NCI-H187 treated with DMSO at 0.1 percent for 48 hours (cell line): ENCODE measurements at places on chromosomes 2 and 18.

- no peak for DNase-seq
These were observed 48.7 kb upstream of the MSH2 start for GRCh38 chr2:47354013-47354847.

DNA sequence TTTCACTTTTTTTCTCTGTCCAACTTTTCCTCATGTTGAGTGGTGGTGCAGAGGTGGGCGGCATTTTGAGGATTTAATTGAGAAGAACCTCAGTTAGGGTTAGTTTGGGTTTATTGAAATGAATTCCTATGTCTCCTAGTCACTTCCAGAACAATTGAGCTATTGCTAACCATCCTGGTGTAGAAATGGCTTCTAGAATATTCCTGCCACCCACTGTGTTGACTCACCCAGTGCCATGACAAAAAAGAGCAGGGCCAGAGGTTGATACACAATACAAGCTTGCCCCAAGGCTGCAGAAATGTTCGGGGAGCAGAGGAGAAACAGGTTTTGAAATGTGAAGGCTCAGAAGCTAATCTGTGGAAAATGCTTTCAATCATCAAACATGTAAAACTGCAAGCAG lies 167.1 kb upstream of the TRIB2 start:
- DNase-seq = no peak

- DNase-seq = no peak
These were observed 4.1 kb downstream of the CYTIP start for GRCh38 chr2:157439824-157440186.

DNA sequence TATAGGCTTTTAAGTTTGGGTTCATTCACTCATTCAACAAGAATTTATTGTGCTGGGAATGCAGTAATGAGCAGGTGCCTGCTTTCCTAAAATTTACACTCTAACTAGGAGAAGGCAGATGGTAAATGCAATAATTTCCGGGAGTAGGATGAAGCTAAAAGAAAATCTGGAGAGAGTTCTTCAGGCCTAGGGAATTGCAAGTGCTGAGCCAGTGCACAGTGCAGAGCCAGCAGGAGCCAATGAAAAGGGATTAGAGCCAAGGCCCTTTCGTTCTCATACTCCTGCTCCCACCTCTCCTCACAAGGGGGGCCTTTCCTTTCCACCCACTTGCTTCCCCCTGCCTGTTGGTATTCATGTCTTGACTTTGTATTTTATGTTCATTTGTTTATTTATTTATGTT lies 55.1 kb downstream of the CFAP221 start:
- DNase-seq = no peak

DNA sequence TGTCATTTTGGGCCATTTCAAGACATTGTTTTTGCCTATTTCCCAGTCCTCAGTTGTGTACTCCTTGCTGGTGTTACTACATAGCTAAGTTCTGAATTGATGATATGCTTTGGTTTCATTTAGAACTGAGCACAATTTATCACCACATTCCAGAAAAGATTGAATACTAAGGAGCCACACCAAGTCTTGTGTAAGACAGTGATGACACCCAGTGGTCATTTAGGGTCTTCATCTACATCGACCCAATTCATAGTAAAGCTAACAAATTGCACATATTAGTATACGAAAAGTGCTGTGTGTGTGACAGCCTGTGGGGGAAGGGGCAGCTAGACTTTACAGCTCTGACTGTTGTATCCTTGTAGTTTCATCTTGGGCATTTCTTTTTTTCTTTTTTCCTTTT lies 10.9 kb upstream of the DLX2 start:
- no peak for DNase-seq

- DNase-seq = no peak
These were observed 36.9 kb upstream of the FAM98A start for GRCh38 chr2:33636001-33636400.

DNA sequence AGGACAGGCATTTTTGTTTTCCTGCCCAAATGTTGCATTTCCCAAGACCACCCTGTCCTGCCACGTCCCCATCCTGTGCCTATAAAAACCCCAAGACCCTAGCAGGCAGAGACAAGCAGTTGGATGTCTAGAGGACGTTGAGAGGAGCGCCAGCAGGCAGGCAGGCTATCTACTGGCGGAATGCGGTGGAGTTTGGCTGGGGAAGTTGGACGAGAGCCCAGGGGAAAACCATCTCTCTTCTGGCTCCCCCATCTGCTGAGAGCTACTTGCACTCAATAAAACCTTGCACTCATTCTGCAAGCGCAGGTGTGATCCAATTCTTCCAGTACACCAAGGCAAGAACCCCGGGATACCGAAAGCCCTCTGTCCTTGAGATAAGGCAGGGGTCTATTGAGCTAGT lies 72.5 kb downstream of the ARL6IP6 start:
- DNase-seq = no peak

DNA sequence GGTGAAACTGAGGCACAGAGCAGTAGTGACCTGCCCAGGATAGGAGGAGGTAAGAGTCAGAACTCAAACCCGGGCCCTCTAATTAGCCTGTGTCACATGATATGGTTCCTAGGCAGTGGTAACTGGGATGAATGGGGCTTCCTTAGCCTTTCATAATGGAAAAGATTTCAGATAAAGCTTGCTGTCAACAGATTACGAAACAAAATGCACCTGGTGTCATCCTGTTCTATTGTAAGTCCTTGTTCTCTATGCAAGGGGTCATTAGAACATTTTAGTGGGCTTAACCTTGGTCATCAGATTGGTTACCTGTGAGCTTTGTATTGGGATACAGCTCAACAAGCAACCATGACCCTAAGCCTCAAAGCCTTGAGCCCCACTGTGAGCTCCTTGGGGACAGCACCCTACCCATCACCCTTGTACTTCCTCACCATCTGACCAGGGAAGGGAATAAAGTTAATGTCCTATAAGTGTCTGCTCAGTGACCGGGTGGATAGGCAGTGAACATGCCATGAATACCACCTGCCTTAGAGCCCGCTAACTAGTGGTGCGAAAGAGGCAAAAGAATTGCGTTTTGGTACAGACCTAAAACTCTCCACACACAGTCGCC lies 70.3 kb upstream of the RMDN2 start:
- DNase-seq = no peak

GRCh38 chr2:172742931-172743540 lies 7.4 kb downstream of the RAPGEF4 start:
- peak; percentile 37 for DNase-seq

DNA sequence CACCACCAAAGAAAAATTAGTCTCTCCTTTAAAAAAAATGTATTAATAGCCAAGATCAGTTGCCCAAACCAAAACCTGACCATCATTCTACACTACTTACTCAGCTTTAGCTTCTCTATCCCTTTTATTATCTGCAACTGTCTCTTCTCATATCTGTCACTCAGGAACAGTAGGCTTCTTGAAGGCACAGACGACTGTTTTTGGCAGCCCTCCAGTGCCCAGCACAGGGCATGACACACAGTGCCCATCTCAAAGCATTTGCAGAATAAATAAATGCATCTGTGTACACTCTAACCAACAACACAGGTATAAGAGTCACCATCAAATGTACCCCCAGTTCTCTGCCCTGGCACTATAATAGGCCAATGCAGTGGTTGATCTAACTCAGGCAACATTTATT lies 117.2 kb downstream of the UXS1 start:
- no peak for DNase-seq

DNA sequence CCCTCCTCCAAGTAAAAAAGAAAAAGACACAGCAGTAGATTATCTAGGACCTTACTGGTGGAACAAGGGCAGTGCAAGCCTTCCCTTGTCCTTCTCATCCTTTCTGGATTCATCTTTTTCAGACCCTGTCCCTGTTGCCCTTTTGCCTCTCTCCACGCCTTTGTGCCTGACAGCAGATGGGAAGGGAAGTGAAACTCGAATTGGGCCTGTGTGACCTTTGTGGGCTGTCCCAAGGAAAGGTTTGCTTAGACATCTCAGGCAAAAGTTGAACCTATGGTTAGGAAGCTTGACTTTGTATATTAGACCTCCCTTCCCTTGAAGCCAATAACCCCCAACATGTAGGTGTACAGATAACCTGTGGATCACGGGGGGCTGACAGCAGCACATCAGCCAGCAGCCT lies 185.3 kb downstream of the PRKCE start:
- no peak for DNase-seq

DNA sequence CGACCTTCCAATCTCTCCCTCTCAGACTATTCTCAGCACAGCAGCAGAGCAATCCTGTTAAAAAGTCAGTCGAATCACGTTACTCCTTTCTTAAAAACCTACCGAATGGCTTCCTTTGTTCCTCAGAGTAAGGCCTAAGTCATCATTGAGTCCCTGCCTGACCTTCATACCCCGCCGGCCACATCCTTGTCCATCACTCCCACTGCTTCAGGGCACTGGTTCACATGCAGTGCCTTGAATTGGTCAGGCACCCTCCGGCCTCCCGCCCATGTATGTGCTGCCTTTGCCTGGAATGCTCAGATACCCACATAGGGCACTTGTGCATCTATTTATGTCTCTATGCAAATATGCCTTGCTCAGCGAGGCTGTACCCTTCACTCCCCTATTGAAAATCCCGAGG lies 206.4 kb downstream of the DLGAP1 start:
- no peak for DNase-seq

GRCh38 chr2:207202645-207203044 lies 36.9 kb upstream of the KLF7 start:
- no peak for DNase-seq

DNA sequence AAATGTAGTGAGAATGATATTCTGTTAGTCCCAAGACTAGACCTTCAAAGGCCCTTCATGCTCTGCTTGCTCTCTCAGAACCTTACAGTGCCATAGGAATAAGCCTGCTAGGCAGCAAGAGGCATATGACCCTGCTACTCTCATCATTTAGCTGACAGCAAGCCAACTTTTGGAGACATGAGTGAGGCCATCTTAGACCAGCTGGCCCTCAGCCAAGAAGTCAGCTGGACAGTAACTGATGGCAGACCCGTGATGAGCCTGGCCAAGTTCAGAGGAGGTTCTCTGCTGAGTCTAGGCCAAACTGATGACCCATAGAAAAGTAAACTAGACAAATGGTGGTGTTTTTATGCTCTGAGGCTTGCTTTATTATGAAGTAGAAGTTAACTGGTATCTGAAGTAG lies 82.6 kb downstream of the C18orf54 start:
- DNase-seq = no peak
